ENCODE measurements at places on chromosomes 12 and 14.

GRCh38 chr14:34087571-34087970 is 136.7 kb upstream of the EGLN3 start:
- DNase-seq, result no peak

- no peak for DNase-seq
These were observed 27.3 kb downstream of the SPTLC2 start for GRCh38 chr14:77589099-77589498.

- no peak for DNase-seq
These were observed 104.7 kb upstream of the SLC35F4 start for GRCh38 chr14:57970594-57970993.

GRCh38 chr12:92045852-92046251 is 99.8 kb downstream of the BTG1 start:
- no peak for DNase-seq

DNA sequence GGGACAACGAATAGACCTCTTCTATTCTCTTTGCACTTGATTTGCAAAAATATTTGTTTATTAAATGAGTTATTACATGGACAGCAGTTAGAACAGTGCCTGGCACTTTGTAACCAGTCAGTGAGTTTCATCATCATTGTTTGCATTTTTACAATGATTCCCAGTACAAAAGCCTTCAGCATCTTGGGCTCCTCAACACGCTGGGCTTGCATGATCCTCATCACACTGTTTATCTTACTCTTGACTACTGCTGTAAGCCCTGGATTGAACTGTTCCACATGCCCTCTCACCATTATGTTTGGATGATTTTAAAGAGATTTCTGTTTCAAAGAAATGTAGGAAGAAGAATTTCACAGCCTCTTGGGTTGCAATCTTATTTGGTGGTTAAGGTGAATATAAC is 204.3 kb downstream of the PELI2 start:
- no peak for DNase-seq

DNA sequence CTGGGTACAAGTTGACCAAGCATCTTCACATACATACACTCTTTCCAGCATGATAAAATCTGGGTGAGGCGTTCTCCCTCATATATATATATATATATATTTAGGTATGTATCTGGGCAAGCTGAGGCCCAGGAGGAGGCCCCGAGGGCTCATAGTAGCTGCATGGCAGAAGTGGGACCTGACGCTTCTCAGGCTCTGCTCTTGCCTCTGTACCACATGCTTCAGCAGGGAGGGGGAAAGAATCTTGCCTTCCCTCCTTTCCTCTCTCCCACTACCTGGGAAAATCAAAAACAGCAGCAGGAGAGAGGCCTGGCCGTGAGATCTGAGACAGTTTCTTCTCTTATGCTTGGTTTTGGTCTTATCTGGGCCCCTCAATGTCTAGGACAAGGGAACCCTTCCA is 9.2 kb downstream of the PPP1R1A start:
- no peak for DNase-seq

DNA sequence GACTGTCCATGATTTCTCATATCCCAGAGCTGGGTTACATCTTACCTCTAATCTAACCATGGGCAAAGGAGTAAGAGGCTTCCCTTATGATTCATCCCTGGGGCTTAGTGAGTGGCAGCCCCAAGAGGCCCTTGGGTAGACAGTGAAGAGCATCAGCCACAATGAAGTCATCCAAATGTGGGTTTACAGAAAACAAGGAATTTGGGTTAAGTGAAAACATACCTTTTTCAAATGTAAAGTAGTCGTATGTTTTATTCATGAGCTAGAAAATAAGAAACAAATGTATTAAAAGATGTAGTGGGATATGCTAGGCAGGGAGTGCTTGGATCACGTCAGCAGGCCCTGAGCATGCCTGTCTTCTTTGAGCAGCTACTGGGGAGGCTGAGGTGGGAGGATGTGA is 54.0 kb upstream of the ELK3 start:
- no peak for DNase-seq

GRCh38 chr12:109827566-109828550 is 5.3 kb downstream of the TRPV4 start:
- no peak for DNase-seq

GRCh38 chr12:132461526-132461925 is 28.4 kb upstream of the FBRSL1 start:
- no peak for DNase-seq

DNA sequence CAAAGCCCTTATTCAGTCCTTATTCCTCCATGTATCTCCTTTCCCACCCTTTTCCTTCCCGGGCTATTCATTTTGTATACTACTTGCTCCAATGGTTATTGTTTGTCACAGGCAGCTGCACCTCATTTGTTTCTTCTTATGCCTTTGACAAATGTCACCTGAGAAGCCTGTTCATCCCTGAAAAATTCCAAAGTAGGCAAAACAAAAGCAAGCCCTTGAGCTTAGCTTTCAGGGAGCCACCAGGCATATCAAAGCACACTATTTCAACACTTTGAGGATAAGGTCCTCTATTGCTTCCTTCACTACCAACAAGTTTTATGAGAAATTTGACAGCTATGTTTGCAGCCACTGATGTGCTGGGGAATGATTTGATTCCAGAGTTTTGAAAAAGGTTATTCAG is 738.7 kb upstream of the LMO3 start:
- DNase-seq, result no peak

DNA sequence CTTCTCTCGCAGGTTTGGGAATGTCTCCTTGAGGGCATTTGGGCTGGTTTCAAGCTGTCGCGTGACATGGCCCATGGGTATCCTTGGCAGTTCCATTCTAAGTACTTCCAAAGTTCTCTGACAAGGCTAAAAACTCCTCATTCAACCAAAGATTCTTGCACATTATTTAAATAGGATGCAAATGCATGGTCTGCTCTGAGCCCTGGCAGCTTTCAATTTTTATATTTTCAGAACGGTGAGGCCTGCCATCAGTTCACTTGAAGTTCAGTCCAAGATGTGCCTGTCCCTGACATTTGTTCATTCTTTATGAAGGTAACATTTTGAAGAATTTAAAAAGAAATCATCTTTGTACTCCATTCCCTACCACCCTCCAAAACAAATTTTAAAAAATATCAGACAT is 160.0 kb downstream of the KCNA5 start:
- DNase-seq, result no peak

- DNase-seq, result peak; percentile 22
These were observed 19.1 kb downstream of the TUNAR start for GRCh38 chr14:95895720-95896119.

DNA sequence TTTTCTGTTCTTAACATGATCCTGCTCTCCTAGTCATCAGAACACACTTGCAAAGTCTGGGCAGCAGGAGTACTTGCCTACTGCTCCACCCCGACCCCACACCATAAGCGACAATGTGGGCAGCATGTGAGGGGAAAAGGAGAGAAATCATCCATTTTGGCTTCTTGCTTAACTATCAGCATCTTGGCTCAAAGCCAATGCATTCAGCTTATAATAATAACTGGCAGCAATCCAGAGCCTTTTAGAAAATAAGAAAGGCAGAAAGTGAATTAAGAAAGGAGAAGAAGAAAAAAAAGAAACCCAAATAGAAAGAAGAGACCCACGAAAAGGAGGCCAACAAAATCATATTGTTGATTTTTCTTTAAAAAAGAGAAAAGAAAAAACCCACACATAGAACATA is 930.8 kb downstream of the BCL11B start:
- no peak for DNase-seq

DNA sequence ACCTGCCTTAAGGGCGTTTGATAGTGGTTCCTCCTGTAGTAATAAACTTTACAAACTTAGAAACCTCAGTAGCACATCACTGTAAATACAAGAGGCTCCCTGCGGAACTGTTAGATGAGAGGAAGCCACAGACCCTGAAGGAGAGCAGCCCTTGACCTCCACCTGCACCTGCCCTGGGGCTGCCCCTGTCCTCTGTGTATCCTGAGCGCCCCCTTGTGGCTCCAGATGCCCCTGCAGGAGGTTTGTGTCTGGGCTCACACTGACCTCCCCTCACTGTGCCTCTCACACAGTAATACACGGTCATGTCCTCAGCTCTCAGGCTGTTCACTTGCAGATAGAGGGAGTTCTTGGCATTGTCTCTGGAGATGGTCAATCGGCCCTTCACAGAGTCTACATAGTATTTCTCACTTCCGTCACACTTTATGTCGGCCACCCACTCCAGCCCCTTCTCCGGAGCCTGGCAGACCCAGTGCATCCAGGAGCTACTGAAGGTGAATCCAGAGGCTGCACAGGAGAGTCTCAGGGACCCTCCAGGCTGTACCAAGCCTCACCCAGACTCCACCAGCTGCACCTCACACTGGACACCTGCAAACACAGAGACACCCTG is 1059.8 kb downstream of the TMEM121 start:
- peak; percentile 69 for DNase-seq

GRCh38 chr14:104792945-104793702 is 2.4 kb downstream of the AKT1 start:
- DNase-seq, result no peak

- no peak for DNase-seq
These were observed 19.5 kb upstream of the ITGA5 start for GRCh38 chr12:54438517-54438916.

GRCh38 chr12:57479376-57480115 is at the start of gene ARHGAP9:
Gene ARHGAP9 (minus strand): TSS chr12:57479866. CDS start chr12:57479406, 460 bp downstream.
- DNase-seq, result peak; percentile 62
